ENCODE measurements at places on chromosomes 16 and 17.

DNA sequence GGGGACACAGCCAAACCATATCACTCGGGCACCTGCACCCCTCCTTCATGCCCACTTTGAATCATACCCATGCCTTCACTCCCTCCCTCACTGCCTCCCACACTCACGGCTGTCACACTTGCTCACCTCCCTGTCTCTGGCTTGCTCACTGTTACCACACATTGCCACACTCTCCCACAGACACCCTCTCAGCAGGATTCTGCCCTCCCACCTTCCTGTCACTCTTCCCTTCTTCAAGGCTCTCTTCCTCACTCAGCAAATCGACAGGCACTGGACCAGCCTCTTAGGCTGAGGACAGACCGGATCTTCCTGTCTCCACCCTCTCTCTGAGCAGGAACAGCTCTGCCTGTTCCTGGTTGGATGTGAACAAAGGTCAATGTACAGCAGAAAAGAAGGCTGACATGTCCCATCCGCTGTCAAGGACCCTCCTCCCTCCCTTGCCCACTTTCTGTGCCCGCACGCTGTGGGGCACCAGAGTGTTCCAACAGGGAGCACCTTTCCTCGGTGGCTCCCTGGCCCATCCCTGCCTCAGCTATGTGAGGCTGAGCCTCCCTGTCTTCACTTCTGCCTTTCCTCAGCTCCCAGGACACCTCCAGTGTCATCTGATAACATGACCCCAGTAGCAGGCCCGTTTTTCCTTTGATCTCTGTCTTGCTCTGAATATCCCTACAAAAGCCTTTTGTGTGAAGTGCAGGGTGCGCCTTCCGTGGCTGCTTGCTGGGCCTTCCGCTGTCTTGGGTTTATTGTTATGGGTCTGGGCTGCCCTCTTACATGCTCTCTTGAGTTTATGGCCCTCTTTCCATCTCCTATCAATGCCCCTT, 47.0 kb downstream of the CCDC182 start:
- DNase-seq: no peak

GRCh38 chr16:89014403-89015230, 37.6 kb upstream of the CBFA2T3 start:
- no peak for DNase-seq

GRCh38 chr16:25109643-25110042, 1.9 kb upstream of the LCMT1 start:
- no peak for DNase-seq

GRCh38 chr17:39011907-39012468, 44.8 kb upstream of the FBXO47 start:
- no peak for DNase-seq

GRCh38 chr16:85372627-85373372, 240.3 kb upstream of the GSE1 start:
- DNase-seq: no peak

- DNase-seq: no peak
Measured at GRCh38 chr17:29948448-29949215, 7.2 kb downstream of the EFCAB5 start.

DNA sequence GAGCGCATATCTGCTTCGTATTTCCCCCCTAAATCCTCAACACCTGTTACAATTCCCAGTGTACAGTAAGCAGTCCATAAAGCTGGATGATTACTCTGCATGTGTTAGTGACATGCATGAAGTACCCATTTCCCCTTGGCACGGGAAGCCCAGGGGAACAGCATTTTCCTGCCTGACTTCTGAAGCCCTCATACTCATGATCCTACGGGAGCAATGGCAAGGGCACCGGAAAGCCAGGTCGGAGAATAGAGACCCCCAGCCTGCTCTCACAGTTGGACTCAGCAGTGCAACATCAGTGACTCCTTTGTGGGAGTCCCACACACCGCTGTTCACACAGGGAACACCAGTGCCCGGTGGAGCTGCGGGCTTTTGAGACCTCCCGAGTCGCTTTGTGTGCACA, 336.9 kb downstream of the CDH13 start:
- no peak for DNase-seq

GRCh38 chr16:89359264-89360147, 130.9 kb downstream of the ANKRD11 start:
- DNase-seq: no peak

DNA sequence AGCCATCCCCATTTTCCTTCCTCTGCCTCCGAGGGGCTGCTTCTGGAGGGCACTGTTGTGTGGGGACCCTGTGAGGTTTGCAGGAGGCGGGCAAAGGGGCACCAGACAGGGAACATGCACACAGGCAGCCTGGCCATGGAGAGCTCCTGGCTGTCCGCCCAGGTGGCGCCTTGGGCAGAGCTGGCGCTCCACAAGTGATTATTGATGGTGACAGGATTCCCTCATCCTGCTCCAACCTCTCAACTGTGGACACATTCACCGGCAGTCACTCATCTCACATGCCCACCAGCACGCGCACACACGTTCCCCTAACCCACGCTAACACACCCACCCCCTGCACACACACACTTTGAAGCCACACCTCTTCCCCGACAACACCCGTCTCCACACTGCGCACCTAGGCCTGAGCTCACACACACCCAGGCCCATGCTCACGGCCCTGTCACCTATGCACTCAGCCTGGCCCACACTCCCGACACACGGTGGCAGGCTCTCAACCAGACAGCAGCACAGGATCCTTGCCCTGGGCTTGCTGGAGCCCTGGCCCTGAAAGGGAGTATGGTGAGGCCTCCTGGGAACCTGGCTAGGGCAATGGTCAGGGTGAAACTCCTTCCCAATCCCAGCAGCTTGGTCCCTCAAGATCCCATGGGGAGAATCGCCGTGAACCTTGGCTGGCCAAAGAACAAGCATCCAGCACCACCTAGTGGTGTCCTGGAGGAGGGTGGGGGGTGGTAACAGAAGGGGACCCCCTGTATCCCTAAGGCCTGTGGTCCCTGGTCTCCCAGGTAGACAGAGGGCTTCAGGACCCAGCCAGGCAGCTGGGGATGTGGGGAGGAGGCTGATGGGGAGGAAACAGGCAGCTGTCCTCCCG, 3.6 kb downstream of the PNMT start:
- no peak for DNase-seq

DNA sequence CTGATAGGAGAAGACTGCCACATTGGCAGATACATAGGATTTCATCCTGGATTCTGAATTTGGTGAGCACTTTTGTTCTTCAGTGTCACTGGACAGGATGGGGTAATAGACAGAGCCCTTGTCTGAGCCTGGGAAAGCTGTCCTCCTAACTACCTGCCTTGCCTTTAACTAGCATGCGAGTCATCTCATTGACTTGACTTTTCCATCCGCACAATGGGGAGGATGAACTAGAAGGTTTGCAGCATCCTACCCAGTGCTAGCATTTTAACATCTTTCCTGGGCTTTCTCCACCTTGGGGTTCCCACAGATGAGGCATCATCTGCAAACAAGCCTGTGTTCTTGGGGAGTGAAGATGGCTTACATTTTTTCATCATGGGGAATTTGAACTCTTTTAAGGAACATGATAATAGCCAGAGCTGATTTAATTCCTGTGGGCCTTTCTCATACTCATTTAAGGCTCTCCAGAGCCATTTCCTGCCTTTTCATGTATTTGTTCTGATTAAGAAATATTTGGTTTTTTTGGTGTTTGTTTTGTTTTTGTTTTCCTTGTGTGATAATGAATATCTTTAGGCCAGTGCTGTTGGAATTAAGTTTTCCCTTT, 139.5 kb downstream of the MSI2 start:
- no peak for DNase-seq

DNA sequence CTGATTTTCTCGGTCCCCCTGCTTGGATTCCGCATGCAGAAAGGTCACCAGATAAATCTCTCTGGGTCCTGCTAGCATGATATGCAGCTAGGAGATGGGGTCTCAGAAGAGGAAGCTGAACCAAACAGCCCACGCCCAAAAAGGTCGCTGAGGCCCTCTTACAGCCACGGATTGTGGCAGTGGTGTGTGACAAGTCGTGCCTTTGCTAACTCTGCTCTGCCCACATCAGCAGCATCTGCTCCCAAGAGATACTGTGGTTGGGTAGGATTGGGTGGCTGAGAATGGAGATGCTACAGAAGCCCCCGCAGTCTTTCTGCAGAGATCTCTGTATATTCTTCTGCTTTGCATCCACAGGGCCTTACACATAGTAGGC, 15.2 kb upstream of the SKAP1 start:
- no peak for DNase-seq

DNA sequence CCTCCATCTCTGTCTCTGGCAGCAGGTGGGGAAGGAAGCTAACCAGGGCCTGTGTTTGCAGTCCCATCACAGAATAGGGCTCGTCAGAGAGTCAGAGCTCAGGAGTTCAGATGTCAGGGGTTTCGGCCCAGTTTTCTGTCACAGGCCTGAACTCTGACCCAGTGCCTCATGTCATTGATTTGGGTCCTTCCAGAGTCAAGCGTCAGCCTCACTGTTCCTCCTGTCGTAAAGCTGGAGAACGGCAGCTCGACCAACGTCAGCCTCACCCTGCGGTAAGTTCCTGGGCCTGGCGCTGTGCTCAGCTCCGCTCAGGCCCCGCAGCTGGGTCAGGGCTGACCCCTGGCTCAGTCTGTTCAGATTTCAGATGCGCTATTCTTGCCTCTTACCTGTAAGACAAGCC, 10.7 kb downstream of the CTNS start:
- no peak for DNase-seq

- DNase-seq: no peak
Measured at GRCh38 chr17:31722251-31723056, 136.6 kb downstream of the COPRS start.

GRCh38 chr16:70396246-70396904, 42.5 kb downstream of the ST3GAL2 start:
- DNase-seq: peak; percentile 88

DNA sequence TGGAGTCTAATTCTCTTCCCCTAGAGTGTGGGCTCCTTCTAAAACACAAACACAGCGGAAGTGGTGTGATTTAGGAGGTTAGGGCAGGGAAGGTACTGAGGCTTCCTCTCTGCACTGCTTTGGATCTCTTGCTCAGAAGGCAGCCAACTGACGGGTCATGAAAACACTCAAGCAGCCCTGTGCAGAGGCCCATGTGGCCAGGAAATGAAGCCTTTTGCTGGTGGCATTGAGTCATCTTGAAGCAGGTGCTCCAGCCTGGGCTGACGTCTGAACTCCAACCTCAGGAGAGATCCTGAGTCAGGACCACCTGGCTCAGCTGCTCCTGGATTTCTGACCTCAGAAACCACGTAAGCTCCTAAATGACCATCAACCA, 72.9 kb downstream of the MRM1 start:
- no peak for DNase-seq

GRCh38 chr16:58099097-58099955, 29.9 kb downstream of the CFAP20 start:
- no peak for DNase-seq

DNA sequence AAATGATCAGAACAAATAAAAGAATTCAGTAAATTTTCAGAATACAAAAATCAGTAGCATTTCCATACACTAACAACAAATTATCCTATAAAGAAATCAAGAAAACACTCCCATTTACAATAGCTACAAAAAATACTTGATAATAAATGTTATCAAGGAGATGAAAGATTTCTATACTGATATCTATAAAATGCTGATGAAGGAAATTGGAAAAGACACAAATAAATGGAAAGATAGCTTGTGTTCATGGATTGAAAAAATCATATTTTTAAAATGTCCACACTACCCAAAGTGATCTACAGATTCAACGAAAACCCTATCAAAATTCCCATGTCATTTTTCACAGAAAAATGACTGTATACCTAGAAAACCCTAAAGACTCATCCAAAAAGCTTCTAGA, 18.1 kb downstream of the SLFN12 start:
- no peak for DNase-seq

DNA sequence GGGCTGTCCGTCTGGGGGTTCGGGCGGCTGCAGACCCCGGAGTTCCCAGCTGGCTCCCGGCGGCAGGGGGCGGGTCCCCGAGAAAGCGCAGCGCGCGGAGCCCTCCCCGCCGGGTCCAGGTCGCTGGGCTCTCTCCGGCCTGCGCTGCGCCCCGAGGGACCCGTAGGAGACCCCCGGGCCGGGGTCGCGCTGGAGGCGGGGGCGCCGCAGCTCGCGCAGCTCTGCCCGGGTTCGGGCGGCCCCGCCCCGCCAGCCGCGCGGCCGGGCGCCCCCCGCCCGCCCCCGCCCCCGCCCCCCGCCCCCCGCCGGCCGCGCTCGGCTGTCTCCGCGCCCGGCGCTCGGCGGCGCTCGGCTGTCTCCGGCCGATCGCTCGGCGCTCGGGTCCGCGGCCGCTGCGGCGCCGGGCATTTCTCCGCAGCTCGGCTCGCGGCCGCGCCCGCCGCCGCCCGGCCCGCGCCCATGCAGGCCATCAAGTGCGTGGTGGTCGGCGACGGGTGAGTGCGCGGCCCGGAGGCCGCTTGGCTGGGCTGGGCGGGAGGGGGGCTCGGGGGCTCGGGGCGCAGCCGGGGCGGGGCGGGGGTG, at the start of gene RAC3:
Gene RAC3, plus strand, starts transcription at position 376 of the 582 bp plus-strand sequence. Its CDS starts 84 bp downstream, at position 460.
- peak; percentile 39 for DNase-seq

DNA sequence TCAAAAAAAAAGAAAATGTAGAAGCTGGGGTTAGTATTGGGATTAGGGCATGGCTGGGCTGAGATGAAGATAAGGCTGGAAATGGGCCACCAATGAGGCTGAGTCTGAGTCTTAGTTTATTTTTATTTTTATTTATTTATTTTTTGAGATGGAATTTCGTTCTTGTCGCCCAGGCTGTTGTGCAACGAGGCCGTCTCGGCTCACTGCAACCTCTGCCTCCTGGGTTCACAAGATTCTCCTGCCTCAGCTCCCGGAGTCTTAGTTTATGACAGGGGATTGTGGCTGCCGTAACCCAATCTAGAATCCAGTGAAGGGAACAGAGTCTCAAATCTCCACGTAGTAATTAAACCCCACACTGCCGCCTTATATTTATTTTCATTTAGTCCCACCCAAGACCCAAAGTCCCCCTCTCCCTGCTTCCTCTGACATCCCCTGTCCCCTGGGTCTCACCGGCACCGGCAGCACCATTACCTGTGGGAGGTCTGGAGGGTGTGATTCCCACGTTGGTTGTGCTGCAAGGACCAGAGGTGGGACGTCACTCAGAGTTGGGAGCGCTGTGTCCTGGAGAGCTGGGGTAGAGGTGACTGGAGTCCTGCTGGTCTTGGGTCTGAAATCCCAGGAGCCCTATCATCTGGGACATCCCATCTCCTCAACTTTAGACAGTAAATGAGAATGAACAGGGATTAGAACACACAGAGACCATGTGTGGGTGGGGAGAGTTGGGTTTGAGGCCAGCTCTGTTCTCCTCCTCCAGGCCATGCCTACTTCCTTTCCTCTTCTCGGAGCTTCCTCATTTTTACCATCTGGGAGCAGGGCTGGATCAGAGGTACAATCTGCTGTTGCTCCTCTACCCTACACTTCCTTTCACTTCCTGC, at the start of gene CLEC10A:
Gene CLEC10A, minus strand, starts transcription at position 671 of the 875 bp plus-strand sequence. CDS start 1,439 bp downstream, outside the sequence.
- no peak for DNase-seq

GRCh38 chr17:7823581-7824001, 10.4 kb upstream of the KDM6B start:
- no peak for DNase-seq

DNA sequence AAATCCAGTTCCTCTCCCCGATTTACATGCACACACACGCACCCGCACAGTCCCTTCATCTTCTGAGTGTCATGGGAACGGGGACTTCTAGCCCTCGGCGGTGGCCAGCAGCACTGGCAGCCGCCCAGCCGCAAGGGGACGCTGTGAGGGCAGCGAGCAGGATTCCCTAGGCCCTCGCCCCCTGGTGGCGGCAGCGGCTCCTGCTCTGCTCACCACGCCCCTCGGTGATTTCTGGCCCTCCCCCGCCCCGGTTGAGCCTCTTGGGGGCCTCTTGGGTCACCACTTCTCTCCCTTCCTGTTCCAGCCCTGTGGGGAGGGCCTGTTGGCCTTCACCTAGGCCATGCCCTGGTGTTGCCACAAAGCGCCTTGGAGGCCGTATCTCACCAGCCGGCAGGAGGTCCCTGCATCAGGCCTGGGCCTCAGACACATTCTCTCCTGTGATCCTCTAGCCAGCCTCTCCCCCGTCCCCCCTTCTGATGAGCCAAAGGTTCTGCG, 75.2 kb upstream of the KSR1 start:
- peak; percentile 51 for DNase-seq

- DNase-seq: no peak
Measured at GRCh38 chr17:50380369-50381259, 7.6 kb downstream of the EME1 start.

Data from NCI-H2171 (cell line).